ENCODE measurements at places on chromosomes 7 and 10.

DNA sequence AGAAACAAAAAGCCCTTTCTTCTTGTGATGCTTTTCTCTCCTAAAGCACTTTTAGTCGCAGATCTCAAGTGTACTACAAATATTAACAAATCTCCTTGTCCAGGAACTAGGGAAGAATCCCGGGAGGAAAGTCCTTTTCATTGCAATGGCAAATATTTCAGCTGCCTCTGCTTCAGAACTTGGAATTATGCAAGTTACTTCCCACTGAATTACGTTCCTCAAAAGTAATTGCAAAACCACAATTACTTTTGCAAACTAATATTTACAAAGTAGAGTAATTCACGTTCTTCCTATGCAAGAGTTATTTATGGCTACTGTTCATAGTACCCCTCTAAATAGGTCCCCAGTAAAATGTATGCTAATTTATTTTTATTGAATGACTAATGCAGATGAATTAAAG, 14.5 kb downstream of the PRKCQ start:
- DNase-seq, result no peak

DNA sequence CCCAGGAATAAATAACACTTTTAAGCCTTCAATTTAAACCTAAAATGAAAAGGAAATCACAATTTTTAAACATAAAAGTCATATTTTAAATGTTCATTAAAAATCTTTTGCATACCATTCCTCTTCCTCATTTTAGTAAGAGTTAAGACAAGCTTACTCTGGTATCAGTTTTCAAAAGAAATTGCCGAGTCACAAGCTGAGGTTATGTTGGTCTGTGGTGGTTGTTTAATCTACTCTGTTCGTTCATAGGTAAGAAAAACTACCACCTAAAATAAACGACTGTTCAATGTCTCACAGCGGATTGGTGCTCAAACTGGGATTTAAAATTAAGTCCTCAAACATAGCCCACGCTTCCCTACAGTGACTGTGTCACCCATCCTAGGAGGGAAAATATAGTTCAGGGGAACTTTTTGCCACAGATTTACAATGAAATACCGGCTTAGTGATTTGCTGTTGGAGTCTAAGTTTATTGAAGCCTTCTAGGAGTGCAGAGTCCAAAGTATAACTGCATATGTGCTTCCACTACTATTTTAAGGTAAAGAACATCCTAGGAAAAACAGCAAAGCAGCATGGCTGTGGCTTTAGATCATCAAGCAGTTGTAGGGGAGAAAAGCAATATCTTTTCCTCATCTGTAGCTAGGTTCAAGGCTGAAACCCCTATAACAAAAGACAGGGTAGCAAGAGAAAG, 61.1 kb downstream of the GNAT3 start:
- no peak for DNase-seq

DNA sequence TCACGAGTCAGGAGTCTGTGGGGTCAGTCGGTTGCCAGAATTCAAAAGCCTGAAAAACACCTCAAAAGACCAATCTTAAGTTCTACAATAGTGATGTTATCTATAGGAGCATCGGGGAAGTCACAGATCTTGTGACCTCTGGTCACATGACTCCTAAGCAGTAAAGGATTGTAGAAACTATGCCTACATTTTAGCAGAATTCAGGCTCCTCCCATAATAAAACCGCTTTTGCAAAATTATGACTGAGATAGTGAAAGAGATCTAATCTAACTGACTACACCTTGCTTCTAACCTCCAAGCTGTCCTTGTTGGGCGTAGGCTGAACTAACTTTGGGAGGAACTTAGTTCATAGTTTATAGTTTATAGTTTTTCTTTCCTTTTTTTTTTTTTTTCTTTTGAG, 16.6 kb downstream of the SSMEM1 start:
- no peak for DNase-seq

DNA sequence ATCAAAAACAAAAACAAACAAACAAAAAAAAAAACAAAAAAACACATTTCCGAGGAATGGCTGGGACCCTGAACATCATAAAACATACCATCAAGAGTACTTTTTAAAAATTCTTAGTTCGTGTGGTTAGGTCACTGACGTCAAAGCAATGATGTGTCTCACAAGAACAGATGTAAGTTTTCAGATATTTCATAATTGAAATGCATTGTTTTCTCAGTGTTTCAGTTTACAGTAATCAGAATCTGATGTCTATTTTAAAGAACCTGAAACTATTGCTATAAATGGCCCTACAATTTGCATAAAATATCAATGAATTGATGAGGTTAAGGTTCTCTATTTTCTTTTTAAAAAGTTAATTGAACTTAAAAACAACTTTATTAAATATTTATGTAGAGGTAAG, 103.7 kb upstream of the HGF start:
- no peak for DNase-seq

DNA sequence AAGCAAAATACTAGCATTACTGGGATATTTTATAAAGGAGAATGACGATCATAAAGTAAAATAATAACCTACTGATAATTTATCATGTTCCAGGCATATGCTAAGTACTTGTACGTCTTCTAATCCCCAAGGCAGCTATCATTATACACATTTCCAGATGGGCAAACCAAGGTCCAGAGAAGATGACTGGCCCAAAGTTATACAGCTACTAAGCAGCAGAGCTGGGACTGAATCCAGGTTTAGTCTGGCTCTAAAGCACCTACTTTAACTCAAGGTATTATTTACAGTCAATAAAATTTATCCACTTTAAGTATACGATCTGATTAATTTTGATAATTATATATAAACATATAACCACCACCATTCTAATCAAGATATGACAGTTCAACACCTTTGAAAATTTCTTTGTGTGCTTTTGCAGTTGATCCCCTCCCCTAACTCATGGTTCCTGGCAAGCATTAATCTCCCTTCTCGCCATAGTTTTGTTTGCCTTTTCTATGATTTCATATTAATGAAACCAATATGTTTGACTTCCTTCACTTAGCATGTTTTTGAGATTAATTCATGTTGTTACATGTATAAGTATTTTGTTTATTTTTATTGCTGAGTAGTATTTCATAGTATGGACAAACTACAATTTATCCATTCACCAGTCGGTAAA, 126.7 kb downstream of the CPEB3 start:
- DNase-seq, result no peak

GRCh38 chr10:94366382-94366781, 3.6 kb upstream of the NOC3L start:
- no peak for DNase-seq

- DNase-seq, result no peak
Observed at GRCh38 chr7:31603046-31603445, 84.0 kb upstream of the PPP1R17 start.

- no peak for DNase-seq
Observed at GRCh38 chr7:100539436-100540006, 518 bp downstream of the AGFG2 start.

DNA sequence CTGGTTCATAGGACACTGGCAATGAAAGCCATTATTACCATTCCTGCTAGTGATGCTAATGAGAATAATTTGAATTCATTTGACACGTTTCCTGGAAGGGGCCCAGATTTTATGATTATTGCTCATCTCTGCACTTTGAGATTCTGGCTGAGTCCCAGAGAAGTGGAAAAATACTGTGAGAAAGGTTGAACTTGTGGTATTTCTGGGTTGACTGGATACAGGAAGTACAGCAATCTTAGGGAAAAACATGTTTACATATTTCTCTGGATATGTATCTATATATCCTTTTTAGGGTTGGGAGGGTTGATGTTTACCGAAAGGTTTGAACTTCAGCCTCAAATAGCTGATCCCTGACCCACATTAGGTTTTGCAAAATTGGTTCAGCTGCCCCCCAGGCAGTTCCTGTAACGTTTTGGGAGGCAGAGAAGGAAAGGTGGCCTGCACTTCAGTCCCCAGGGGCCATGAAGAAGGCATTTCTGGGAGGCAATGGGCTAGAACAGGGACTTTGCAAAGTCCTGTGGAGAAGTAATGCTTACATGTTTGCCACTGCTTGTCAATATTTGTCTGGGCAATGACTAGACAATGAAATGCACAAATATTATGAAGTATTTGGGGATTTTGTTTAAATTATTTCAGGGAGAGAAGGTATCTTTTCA, 253.7 kb upstream of the PITRM1 start:
- no peak for DNase-seq

GRCh38 chr10:76649723-76650127, 987.9 kb downstream of the KCNMA1 start:
- no peak for DNase-seq

- DNase-seq, result no peak
Observed at GRCh38 chr7:105003275-105003674, 10.7 kb upstream of the KMT2E start.

DNA sequence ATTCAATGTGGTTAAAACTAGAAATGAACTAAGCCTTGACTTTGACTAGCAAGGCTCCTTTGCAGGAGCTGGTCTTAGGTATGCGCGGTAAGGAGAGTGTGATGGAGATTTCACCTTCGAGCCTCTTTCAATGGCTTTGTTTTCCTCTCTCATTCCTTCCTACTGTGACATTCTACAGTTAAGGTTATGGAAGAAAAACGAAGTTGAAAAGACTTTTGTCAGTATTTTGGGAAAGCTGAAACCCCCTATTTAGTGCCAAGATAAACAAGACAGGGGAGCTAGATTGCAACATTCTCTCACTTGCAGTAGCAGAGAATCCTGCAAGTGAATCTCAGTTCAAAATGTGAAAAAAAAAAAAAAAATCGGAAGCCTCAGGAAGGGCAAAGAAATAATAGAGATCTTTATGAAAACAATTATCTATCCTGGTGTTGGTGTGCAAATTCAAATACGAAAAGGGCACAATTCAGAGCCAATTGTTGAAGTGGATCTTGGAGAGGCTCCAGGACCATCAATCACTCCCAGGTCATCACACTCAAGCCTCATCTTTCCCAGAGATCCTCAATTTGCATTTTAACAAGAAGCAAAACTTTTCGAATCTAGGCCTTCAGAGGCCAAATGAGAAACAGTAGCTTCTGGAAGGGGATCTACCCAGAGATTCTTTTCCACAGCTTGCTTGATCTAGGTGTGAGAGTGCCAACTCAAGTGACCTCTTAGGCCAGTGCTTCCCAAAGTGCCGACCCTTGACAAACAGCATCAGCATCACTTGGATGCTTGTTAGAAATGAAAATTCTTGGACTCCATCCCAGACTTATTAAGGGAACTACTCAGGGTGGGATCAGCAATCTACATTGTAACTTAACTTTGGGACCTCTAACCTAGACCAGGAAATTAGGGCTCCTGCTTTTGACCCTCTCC, 163.8 kb downstream of the INHBA start:
- DNase-seq, result no peak

DNA sequence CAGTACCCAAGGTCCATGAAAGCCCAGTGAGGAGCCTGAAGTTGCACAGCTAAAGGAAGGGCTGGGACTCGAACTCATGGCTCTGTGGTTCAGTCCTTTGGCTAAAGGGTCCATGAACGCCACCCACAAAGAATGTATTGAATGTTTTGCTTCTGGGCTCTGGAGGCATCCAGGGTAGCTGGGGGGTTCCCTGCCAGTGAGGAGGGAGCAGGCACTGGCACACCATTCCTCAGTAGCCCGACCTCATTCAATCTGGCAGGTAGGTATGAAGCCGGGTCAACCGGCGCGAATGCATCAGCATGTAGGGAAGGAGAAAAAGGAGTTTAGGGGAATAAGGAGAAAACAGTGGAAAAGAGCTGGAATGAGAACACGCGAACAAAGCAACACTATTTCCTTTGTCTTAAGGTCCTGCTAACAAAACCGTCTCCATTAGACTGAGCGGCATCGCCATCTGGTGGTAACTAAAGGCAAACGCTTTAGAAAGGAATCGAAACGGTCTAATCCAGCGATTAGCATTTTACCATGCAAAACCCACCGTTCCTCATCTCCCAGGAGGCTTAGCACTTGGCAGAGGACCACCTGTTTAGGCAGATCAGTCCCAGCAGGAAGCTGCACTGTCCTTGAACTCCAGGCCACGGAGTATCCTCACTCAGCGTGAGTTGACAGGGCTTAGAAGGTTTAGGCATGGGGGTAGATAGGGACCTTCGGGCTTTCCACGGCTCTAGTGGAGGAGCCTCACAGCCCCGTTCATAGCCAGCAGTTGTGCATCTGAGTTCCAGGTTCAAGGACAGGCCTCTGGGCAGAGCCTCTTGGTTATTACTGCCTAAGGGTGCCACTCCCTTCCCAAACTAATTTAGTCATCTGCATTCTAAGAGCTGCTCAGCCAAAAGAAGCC, 122.8 kb downstream of the UBE2H start:
- DNase-seq, result peak; percentile 18

- DNase-seq, result no peak
Observed at GRCh38 chr7:3214090-3214413, 87.0 kb upstream of the SDK1 start.

DNA sequence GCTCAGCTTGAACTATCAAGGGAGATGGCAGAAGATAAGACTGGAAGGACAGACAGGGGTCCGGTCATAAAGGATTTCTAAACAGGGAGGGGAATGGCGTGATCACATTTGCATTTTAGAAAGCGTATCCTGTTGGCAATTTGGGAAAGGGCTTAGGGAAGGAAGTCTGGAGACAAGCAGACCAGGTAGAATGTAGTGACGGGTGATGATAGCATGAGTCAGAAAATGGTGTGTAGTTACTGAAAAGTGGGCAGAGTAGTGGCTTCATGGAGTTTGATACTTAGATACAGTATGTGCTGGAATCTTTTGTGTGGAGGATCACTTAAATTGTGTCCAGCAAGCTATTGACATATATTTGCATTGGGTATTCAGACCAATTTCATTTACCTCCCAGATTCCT, 61.2 kb downstream of the LRGUK start:
- no peak for DNase-seq

- DNase-seq, result no peak
Observed at GRCh38 chr7:135259702-135260101, 26.1 kb downstream of the STRA8 start.

GRCh38 chr10:32962521-32962920, 4.5 kb upstream of the ITGB1 start:
- no peak for DNase-seq

DNA sequence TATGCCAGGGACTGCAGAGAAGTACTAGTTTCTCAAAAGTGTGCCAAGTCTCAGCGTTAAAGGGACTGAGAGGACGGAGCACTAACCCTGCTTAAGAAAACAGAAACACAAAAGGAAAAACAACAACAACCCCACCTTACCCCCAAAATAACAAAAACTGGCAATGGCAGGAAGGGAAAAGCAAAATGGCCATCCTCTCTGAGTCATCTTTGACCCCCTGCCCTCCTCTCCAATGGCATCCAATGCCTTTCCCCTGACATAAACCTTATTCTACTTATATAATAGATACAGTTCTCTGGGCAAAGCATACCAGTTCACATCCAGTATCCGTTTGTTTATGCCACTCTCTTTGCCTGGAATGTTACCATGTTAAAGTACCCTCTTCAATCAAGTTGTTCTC, 1.6 kb downstream of the POLR1F start:
- DNase-seq, result no peak

- no peak for DNase-seq
Observed at GRCh38 chr7:135950972-135951371, 26.2 kb downstream of the MTPN start.

DNA sequence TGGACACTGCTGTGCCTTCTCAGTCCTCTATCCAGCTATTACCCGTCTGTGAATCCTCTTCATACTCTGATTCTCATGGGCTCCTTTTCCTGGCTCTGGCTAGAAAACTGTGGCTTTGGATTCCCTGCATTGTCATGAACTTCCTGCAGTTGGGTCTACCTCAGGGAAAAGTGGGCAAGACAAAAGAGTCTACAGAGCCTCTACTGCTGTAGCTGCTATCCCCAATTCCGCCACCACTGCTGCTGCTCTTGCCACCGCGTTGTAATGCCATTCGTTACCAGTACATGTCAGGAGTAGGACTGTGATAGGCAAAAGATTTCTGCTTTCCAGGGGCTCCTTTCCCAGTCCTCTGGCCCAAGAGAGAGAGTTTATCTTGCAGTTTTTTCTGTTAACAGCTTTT, 23.9 kb upstream of the PPP1R17 start:
- no peak for DNase-seq

- peak; percentile 25 for DNase-seq
Observed at GRCh38 chr10:46268076-46268881, 18.5 kb upstream of the ANTXRL start.

All from activated T-helper 1 cell treated with Interleukin-2 at 50 U/mL for 16 hours (primary cell).